ENCODE measurements at places on chromosomes 5 and 9. TPM values are rescaled to one million over a fixed set of nuclear protein-coding genes. Genes with fewer than 3 reads are reported as not detected.

GRCh38 chr9:130054325-130054786 lies 650 bp downstream of the GPR107 start:
- DNase-seq = no peak

DNA sequence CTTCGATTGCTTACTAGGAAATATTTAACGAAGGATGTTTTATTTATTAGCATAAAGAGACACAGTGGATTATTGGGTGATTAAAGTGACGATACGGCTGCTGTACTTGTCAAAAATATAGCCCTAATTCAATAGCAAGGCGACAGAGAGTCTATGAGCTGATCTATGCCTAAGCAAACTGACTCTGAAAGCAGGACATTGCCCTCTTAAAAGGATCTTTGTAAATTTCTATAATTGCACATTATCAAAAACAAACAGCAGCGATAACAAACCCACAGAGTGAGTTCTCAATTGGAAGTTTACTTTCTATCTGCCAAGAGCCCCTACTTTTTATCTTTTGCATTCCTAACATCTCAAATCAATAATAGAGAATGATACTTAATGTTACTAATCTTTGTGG lies 31.4 kb downstream of the TLX3 start:
- DNase-seq = no peak

CLINT1 gene
- 62.7 TPM for total RNA-seq

LCN1 gene
- not detected for total RNA-seq

All from cerebellum (tissue), 4 donors.